ENCODE measurements at places on chromosomes 3 and 15.

DNA sequence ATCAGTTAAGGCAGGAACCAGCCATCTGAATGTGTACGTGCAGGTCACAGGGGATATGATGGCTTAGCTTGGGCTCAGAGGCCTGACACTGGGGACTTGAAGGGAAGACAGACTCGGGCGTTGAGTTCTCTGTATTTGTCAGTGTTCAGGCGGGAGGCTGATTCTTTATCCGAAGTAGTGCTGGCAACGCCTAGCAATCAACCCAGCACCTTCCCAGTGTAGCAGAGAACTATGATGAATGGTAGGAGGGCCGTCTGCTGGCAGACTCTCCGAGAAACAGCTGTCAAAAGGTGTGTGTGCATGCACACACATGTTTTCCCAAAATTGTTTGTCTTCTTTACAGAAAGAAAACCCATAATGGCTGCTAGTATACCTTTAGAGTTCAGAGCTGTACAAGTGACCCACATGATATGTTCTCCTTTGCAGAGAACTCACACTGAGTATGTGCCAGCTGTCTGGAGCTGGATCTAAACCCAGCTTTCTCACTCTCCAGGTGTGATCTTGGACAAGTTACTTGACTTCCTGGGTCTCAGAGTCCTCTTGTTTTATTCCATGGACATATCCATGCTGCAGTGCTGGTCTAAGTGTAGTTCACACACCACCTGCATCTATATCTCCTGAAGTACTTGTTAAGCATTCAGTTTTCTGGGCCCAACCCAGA lies 74.5 kb upstream of the LARS2 start:
- H3K4me1 ChIP-seq: no peaks in the 10 kb centered on the region
- H3K27me3 ChIP-seq: peaks cover 9% of the 10 kb centered on the region
- no peak for DNase-seq

- H3K27me3 ChIP-seq: no peaks in the 10 kb centered on the region
- H3K4me1 ChIP-seq: peaks cover 62% of the 10 kb centered on the region
- peak overlapping the region; percentile 45 for H3K4me3 ChIP-seq
Observed at GRCh38 chr3:51385621-51386091, 565 bp downstream of the MANF start.

DNA sequence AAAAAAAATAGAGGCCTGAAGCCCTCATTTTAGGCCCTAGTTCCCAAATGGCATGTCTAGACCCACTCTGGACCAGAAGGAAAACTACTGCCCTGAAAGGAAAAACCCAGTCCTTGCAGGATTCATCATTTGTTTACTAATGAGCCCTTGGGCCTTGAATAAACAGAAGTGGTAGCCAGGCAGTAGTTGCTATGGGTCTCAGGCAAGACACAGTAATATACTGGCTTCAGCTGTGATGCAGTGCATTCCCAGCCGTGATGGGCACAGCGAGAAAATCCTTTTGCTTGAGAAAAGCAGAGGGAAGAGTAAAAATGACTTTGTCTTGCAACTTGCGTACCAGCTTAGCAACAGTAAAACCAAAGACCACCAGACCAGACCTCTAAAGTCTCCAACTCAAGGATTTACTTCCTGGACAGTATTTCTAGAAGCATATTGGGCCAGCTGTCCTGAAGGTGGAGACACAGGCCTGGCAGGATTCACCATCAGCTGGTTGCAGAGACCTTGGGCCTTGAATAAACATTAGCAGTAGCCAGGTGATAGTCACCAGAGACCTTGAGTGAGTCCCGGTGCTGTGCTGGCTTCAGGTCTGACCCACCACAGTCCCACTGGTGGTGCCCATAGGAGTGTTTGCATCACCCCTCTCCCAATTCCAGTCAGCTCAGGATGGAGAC lies 208.3 kb upstream of the SLITRK3 start:
- no peak overlapping the region for H3K27ac ChIP-seq
- no peak overlapping the region for H3K4me3 ChIP-seq
- H3K4me1 ChIP-seq: no peaks in the 10 kb centered on the region
- no peaks in the 10 kb centered on the region for H3K36me3 ChIP-seq
- H3K27me3 ChIP-seq: no peaks in the 10 kb centered on the region

DNA sequence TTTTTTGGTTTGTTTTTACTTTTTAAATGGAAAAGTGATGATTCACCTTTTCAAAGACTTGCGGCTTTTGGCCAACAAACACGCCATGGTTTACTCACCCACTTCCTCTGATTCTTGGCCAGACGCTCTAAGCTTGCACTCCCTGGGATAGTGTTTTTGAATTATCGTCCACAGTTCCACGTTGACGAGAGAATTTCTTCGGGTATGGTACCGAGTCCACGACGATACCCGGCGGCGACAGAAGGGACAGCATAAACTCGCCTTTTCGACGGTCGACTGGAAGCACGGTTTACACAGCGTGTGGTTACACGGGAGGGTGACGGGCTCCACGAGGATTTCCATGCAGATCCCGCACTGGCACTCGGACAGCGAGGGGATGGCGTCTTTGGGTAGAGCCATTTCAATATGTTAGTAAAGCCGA lies 783 bp downstream of the RNF168 start:
- H3K4me3 ChIP-seq: peak overlapping the region; percentile 93
- peak overlapping the region; percentile 84 for H3K27ac ChIP-seq
- H3K36me3 ChIP-seq: peaks cover 18% of the 10 kb centered on the region
- H3K4me1 ChIP-seq: peaks cover 14% of the 10 kb centered on the region
- peak; percentile 93 for DNase-seq

- H3K4me1 ChIP-seq: peaks cover 7% of the 10 kb centered on the region
- no peak overlapping the region for H3K27ac ChIP-seq
- H3K4me3 ChIP-seq: no peak overlapping the region
- DNase-seq: no peak
- no peaks in the 10 kb centered on the region for H3K36me3 ChIP-seq
- peaks cover 3% of the 10 kb centered on the region for H3K27me3 ChIP-seq
Observed at GRCh38 chr3:195196266-195196665, 74.7 kb downstream of the XXYLT1 start.

- peaks cover 74% of the 10 kb centered on the region for H3K4me1 ChIP-seq
- no peak overlapping the region for H3K4me3 ChIP-seq
- no peaks in the 10 kb centered on the region for H3K27me3 ChIP-seq
- H3K27ac ChIP-seq: no peak overlapping the region
- H3K36me3 ChIP-seq: no peaks in the 10 kb centered on the region
Observed at GRCh38 chr15:70269311-70269911, 171.7 kb upstream of the TLE3 start.

DNA sequence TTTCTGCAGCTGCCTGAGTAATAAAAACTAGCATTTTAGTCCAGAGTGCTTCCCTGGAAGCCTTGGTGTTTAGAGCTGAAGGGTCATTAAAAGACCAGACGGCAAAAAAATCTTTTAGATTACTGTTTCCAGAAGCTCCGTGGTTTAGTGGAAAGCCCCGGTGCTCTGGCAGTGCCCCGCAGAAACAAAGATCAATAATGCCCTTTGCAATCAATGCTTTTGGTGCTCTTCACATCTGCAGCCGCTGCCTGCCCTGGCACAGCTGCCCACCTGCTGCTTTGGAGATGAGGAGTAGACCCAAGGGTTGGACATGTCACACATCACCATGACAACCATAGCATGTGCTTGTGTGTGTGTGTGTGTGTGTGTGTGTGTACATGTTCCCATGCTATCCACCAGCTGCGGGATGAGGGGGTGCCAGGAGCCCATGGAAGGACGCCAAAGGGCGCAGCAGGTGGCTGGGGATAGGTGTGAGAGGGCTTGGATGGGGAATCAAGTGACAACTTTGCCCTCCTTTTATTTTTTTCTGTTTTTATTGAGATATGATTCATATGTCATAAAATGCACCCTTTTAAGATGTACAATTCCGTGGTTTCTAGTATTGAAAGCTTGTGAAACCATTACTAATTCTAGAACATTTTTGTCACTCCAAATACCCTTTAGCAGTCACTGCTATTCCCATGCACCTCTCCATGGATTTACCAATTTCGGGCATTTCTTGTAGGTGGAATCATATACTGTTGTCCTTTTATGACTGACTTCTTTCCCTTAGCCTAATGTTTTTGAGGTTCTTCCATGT lies 75.7 kb upstream of the KLHL25 start:
- H3K36me3 ChIP-seq: no peaks in the 10 kb centered on the region
- no peak for DNase-seq
- no peaks in the 10 kb centered on the region for H3K4me1 ChIP-seq
- H3K4me3 ChIP-seq: no peak overlapping the region

DNA sequence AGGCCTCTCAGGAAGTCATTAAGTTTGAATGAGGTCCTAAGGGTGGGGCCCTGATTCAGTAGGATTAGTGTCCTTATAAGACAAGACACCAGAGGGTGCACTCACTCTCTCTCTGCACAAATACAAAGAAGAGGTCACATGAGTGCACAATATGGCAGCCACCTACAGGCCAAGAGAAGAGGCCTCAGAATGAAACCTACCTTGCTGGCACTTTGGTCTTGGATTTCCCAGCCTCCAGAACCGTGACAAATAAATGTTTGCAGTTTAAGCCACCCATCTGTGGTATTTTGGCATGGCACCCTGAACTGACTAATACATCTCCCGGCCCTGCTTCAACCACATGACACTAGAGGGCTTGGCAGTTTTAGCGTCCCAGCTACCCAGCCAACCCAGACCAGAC lies 73.9 kb upstream of the CHRNB4 start:
- no peaks in the 10 kb centered on the region for H3K36me3 ChIP-seq
- H3K4me1 ChIP-seq: no peaks in the 10 kb centered on the region
- no peak overlapping the region for H3K4me3 ChIP-seq
- no peak for DNase-seq
- H3K27ac ChIP-seq: no peak overlapping the region

DNA sequence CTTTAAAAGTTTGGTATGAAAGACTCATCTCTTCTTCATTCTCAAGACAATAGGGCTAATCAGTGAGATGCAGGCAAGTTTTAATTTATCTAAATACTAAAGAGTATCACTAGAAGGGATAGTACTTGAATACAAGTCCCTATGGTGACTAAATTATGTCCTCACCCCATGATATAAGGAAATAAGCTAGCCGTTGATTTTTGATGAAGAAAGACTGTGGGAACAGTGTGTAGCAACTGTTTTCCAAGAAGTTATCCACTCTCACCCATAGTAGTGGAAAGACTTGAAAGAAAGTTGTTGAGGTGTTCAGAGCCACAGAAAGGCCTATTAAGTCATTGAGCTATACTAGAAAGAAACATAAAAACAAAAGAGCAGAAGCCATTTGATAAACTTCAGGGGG lies 36.7 kb downstream of the PIK3CA start:
- no peak overlapping the region for H3K4me3 ChIP-seq
- H3K27me3 ChIP-seq: no peaks in the 10 kb centered on the region
- H3K27ac ChIP-seq: no peak overlapping the region
- H3K36me3 ChIP-seq: peaks cover 7% of the 10 kb centered on the region
- peaks cover 20% of the 10 kb centered on the region for H3K4me1 ChIP-seq
- no peak for DNase-seq

- DNase-seq: peak; percentile 33
- H3K4me1 ChIP-seq: peaks cover 7% of the 10 kb centered on the region
- H3K36me3 ChIP-seq: no peaks in the 10 kb centered on the region
Observed at GRCh38 chr3:137035631-137036030, 77.8 kb downstream of the IL20RB start.

GRCh38 chr3:159480046-159480445 lies 508.6 kb upstream of the IL12A start:
- H3K36me3 ChIP-seq: no peaks in the 10 kb centered on the region
- no peaks in the 10 kb centered on the region for H3K4me1 ChIP-seq
- no peak overlapping the region for H3K4me3 ChIP-seq
- H3K27ac ChIP-seq: no peak overlapping the region

DNA sequence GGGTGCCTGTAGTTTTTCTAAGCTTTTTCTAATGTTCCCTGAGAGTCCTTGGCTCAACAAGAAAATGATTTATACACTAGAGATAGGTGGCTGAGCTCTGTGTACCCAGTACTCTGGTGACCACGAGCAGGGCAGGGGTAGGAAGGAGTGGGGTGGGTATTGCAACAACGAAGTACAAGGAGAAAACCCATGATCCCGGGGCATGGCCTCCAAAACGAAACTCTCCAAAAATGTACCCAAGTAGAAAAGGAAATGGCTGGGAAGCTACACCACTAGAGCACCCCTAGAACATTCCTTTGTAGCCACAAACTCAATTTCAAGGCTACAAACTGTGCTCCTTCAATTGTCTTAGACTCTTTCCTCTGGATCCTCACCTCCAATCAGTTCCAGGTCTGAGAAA lies 138.9 kb downstream of the DUT start:
- no peaks in the 10 kb centered on the region for H3K36me3 ChIP-seq
- no peak overlapping the region for H3K27ac ChIP-seq
- no peaks in the 10 kb centered on the region for H3K27me3 ChIP-seq
- no peak overlapping the region for H3K4me3 ChIP-seq
- no peaks in the 10 kb centered on the region for H3K4me1 ChIP-seq

- DNase-seq: no peak
- no peak overlapping the region for H3K27ac ChIP-seq
- peaks cover 10% of the 10 kb centered on the region for H3K4me1 ChIP-seq
- H3K4me3 ChIP-seq: no peak overlapping the region
- H3K36me3 ChIP-seq: no peaks in the 10 kb centered on the region
- H3K27me3 ChIP-seq: no peaks in the 10 kb centered on the region
Observed at GRCh38 chr15:41411031-41411430, 5.9 kb upstream of the RTF1 start.

DNA sequence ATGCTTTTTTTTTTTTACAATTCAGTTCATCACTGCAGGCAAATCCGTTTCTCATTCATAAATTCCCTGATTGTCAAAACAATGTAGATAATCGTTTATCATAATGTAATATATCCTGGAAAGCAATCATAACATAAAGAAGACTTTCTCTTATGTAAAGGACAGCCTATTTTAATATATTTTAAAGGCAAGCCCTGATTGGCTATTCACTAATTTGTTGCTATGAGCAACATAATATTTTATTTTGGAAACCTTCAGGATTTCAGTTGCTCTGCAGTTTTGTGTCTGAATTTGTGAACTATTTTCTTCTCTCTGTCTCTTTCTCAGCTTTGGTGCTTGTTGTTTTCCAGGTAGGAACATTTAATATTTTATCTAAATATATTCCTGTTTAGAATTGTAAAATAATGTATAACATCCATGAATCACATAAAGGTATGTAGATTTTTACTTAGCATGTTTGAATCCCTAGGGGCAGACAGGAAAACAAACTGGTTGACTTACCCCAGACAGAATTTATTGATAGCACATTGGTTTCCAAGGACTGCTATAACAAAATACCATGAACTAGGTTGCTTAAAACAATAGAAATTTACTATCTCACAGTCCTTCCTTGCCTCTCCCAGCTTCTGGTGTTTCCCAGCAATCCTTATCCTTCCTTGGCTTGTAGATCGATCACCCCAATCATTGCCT lies 253.5 kb downstream of the CDIN1 start:
- no peaks in the 10 kb centered on the region for H3K4me1 ChIP-seq
- no peak for DNase-seq
- no peak overlapping the region for H3K27ac ChIP-seq
- H3K27me3 ChIP-seq: no peaks in the 10 kb centered on the region
